ENCODE measurements at places on chromosomes 7 and 10.

- peak; percentile 39 for DNase-seq
Observed at GRCh38 chr10:35448687-35449662, 112.7 kb downstream of the CCNY start.

- DNase-seq: no peak
Observed at GRCh38 chr10:28367929-28368484, 65.1 kb upstream of the MPP7 start.

DNA sequence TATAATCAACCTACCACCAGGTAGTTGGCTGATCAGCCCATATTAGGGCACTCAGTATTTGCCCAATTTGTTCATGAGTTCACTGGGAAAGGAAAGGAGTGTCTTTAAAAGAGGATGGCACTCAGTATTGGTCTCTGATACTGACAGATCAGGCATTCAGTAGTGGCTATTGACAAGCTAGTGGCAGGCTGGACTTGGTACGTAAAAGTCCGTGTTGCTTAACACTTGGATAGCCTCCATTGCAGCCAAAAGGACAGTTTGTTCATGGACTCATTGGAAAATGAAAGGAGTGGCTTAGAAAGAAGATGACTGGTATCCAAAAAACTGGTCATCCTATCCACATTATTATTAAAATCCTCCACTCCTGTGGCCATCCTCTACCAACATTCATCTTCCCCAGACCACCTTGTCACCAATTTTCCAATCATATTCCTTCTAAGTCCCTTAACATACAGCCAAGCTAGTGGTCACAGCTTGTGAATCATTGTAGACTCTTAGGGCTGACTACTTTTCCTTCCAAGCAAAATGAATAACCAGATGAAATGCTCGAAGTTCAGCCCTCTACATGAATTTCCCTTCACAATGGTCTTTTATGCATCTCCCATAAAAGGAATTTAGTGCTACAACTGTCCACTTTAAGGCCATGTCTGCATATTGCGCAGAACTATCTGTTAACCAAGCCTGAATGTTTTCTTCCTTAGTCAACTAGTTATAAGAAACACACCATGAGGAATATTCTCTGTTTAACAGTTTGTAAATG, 78.6 kb upstream of the MAGI2 start:
- DNase-seq: no peak

DNA sequence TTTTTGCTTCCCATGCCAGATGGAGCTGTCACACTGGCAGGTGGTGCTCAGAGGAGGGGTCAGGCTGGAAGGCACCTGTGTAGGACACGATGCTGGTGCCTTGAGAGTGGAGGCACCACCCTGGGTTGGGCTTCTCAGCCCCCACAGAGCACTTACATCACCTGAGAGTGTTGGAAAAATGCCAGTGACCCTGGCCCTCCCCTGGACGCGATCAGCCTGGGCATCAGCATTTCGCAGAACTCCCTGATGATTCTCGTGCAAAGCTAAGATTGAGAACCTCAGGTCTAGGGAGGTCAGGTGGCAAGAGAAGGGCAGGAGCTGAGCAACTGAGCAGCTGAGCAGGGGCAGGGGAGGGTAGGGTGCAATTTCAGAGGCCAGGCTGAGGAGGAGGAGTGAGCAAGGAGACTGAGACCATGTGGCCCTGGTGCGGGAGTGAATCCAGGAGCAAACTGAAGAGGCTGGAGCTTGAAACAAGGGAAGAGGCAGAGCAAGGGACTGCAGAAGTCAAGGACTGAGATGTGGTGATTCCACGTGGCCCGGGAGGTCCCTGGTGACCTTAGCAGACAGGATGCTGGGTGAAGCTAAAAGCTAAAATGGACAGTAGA, 24.7 kb upstream of the GRID1 start:
- no peak for DNase-seq

GRCh38 chr7:608954-609353, 89.3 kb upstream of the PDGFA start:
- DNase-seq: no peak

DNA sequence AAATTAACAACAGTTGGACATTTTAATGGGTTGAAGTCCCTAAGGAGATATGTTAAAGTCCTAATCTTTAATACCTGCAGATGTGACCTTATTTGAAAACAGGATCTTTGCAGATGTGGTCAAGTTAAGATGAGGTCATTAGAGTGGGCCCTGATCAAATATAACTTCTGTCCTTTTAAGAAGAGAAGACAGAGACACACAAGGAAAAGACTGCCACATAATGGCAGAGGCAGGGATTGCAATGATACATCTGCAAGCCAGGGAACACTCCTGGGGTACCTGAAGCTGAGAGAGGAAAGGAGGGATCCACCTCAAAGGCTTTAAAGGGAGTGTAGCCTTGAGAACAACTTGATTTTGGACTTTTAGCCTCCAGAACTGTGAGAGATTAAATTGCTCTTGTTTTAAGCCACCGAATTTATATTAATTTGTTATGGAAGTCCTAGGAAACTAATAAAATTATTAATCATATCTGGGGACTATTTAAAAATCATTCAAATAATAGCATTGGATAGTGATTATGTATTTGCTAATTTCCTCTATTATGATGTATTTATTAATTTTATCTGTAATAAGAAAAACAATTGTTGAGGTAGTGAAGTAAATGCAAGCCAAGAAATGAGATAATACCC, 700.0 kb upstream of the PCDH15 start:
- DNase-seq: no peak

All from hippocampal formation (tissue), 2 donors.